ENCODE measurements at places on chromosomes 3 and 15.

DNA sequence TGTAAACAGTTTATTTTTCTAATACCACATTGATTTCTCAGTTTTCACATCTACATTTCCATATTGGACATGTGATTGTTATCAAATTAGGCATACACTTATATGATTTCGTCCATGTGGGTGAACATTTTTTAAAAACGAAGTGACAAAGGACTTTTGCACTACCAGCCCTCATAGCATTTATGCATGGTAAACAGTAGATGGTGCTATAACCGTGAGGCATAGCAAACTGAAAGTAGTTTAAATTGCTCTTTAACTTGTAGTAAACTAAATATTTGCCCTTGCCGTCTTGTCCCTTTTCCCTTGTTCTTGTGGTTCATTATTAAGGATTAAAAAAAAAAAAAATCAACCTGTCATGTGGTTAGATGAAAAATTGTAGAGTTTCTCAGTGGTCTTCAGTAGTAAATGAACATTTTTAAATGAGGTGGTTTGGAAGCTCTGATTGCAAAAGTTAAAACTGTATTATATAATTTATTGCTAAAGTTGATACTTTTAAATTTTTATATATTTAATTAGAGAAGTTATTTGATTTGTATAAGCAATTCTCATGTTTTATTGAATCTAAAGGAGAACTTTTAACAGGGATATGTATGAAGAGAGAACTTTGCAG lies 24.0 kb downstream of the STX19 start:
- peak; percentile 19 for DNase-seq

DNA sequence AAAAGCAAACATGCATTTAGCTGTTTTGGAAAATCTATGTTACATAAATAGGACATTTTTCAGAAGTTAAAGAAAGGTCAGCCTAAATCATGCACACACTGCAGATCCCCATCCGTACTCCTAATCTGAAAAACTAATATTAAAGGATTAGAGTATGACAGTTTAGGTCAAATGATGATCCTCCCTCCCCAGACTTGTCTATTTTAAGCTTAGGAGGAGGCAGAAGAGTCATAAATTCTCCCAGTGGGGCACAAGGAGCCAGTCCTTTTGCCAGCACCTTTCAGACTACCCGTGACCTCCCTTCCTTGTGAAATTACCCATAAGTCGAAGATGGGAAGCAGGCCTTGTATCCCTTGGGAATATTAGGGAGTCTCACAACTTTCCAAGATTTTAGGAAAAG lies 78.0 kb downstream of the TGFBR2 start:
- no peak for DNase-seq

- no peak for DNase-seq
Measured at GRCh38 chr3:32405711-32406323, 14.2 kb downstream of the CMTM7 start.

GRCh38 chr3:172562871-172563865 lies 39.9 kb upstream of the TNFSF10 start:
- DNase-seq: peak; percentile 37

DNA sequence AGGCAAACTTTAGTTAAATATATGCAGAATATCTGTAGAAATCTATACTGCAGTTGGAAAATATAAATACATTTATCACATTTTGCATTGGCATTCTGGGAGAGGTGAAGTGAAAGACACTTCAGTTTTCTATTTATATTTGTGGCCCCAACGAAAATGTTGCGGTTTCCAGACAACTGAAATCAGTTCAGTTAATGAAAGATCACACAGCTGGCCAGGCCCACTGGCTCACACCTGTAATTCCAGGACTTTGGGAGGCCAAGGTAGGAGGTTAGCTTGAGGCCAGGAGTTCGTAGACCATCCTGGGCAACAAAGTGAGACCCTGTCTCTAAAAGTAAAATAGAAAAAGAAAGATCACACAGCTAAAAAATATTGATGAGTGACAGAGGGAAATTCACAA lies 11.9 kb upstream of the CLASP2 start:
- DNase-seq: no peak

GRCh38 chr3:196423044-196423781 lies 9.0 kb downstream of the UBXN7 start:
- no peak for DNase-seq

GRCh38 chr15:70672081-70672480 lies 91.3 kb downstream of the UACA start:
- DNase-seq: no peak

GRCh38 chr3:188649521-188649920 lies 495.6 kb downstream of the LPP start:
- no peak for DNase-seq

GRCh38 chr3:116367761-116368395 lies 77.4 kb downstream of the LSAMP start:
- no peak for DNase-seq

GRCh38 chr3:149604125-149604875 lies 53.5 kb downstream of the WWTR1 start:
- no peak for DNase-seq
